ENCODE measurements at places on chromosomes 3 and 15. TPM values are rescaled to one million over a fixed set of nuclear protein-coding genes. Genes with fewer than 3 reads are reported as not detected.

Gene GOLGA6B
- total RNA-seq: not detected

Gene CELF6
- total RNA-seq: 1.6 TPM

Gene DISP2
- total RNA-seq: 0.36 TPM

Gene NEO1
- 26.2 TPM for total RNA-seq

Gene UROC1
- not detected for total RNA-seq

Gene SHISA5
- 60.4 TPM for total RNA-seq

Gene CLSTN2
- total RNA-seq: 3.2 TPM

Gene PROS1
- 109 TPM for total RNA-seq

Gene ECE2
- total RNA-seq: not detected

Gene POU1F1
- total RNA-seq: not detected

Gene STRIT1
- total RNA-seq: not detected

Gene GP9
- total RNA-seq: not detected

Measured in fibroblast of the aortic adventitia (primary cell).